Ovary (tissue), 10 donors: ENCODE measurements at places on chromosomes 5 and 9.
A peak's percentile ranks its signal among the peaks of the same experiment; 100 is the strongest.

- DNase-seq = no peak
Measured at GRCh38 chr5:5380298-5380697, 42.2 kb upstream of the ICE1 start.

GRCh38 chr5:10989577-10990263 lies 228.7 kb upstream of the DAP start:
- DNase-seq = no peak

GRCh38 chr9:89958086-89958485 lies 353.3 kb downstream of the GADD45G start:
- no peak for DNase-seq

GRCh38 chr9:2016408-2017330 lies 1.5 kb downstream of the SMARCA2 start:
- DNase-seq = peak; percentile 83

GRCh38 chr9:111630182-111630963 lies 761 bp upstream of the DNAJC25 start:
- no peak for DNase-seq

DNA sequence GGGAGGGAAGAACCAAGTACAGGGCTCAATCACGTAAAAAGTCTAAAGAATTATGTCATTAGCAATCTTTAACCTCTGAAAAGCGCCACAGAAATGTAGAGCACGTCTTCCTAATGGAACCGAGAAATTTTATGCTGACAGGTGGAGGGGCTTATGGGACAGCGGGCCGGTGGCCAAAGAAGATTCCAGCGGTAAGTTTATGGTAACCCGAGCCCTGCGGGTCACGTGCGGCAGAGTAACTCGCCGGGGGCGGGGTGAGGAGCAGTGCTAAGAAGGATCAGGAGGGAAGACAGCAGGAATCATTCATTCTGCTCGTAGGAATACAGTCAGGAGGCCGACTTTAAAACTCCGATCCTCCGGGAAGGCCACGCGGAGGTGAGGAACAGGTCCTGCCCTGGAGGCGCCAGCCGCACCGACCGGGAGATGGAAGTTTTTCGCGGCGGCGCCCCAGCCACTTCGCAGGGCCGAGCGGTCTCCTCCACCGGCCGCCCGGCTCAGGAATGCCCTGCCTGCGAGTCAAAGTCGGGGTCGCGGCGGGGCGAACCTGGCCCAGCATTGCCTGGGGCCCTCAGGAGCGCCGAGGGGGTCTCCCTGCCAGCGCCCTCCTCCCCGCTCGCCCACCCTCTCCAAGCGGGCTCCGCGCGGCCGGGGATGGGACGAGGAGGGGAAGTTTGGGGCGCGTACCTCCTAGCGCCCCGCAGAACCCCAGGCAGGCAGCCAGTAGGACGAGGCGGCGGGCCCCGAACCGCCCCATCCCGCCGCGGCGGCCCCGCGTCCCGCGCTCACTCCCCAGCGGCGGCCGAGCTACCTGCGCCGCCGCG lies 101.8 kb downstream of the ESM1 start:
- DNase-seq = peak; percentile 65

GRCh38 chr9:14441976-14442651 lies 128.2 kb upstream of the NFIB start:
- DNase-seq = no peak

- DNase-seq = no peak
Measured at GRCh38 chr5:151700296-151700695, 13.6 kb upstream of the SPARC start.

DNA sequence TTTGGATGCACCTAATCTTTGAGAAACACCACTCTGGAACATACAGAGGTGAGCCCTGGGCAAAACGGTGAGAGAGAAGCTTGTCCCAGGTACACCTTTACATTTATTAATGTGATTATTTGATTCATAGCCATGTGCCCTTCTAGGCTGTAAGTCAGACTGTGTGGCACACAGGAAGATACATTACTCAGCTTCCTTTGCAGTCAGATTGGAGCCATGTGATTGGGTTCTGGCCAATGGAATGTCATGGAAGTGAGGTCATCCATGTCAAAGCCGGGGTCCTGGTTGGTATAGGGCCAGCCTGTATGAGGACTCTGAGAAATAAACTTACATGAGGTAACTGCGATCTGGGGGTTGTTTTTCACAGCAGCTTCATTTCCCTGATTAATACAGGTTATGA lies 106.8 kb upstream of the CD180 start:
- DNase-seq = no peak

GRCh38 chr5:5419291-5420210 lies 2.9 kb upstream of the ICE1 start:
- no peak for DNase-seq

GRCh38 chr9:17669206-17669605 lies 90.3 kb downstream of the SH3GL2 start:
- DNase-seq = no peak

DNA sequence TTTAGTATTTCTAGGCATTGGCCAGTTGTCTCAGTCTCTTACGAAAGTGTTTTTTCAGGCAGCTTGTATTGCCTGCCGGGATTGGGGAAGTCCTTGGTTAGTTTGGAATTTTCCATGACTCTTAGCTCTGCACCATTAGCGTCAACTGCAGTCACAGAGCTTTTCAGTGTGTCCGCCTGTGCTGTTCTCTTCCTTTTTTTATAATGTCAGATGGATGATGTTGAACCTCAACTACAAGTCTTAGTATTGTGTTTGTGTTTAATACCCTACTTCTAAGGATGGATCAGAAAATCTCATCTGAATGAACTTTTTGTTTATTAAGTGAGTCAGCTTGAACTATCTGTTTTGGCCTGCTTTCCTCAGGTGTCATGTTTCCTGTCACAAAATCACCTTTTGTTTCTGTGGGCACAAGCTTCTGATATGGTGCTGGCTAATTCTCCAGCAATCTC lies 33.1 kb downstream of the ATP6V0E1 start:
- peak; percentile 21 for DNase-seq

GRCh38 chr5:147223948-147224791 lies 10.7 kb upstream of the STK32A start:
- DNase-seq = peak; percentile 21

DNA sequence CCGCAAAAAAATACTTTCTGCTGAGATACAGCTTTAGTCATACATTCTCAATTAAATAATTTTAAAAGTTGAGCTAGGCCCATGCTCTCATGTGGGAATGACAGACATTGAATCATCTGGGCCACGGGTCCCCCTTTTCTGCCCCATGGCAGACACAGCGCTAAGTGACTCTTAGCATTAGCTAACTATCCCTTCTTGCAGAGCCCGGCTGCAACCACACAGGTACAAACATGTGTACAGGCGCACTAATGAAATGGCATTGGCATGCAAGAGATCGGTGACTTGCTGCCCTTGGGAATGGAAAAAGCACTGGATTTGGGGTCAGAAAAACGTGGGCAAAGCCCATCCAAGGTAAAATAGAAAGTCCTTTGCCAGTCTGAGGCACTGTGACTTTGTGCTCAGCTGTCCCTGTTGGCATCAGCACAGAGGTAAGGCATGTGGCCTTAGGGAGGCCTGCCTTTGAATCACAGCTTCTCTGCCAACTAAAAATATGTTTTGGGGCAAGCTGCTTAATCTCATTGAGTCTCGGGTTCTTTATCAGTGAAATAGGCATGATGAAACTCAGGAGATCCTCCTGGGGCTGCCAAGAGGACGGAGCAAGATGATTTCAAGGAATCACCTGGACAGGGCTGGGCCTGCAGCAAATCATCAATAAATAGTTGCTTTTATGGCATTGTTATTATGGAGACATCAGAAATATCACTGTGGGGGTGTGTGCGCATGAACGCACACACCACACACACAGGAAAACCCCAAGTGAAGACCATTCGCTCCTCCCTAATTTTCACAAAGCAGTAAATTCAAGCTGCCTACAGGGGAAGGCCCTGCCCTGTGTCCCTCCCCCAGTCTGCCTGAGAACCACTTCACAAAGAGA lies 54.2 kb downstream of the WHRN start:
- DNase-seq = no peak

DNA sequence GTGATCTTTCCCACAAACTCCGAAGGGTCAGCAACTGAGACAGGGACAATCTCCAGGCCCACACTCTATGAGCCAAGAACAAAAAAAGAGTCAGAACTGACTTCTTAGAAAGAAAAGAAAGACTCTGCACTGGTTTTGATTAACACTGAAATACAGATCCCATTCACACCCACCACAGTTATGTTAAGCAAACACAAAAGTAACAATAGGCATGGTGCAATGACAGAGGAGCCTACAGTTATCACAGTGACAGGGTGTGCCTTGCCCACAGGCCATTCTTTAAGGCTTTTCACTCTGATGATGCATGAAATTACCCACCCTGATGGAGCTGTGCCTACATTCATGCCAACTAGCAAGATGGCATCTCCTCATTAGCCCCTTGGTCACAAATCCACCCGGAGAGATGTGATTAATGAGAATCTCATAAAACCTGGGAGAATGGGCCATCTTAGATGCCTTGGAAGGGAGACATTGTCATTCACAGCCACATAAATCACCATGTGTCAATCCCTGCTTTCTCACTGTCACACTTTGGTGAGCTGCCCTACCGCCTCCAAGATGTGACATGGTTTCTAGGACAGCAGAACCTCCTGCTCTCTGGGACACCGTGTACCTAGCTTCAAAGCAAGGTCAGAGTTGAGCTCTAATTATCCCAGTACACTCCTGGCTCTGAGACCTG lies 27.6 kb upstream of the FSTL4 start:
- DNase-seq = no peak
